ENCODE measurements at places on chromosomes 2 and 18.

DNA sequence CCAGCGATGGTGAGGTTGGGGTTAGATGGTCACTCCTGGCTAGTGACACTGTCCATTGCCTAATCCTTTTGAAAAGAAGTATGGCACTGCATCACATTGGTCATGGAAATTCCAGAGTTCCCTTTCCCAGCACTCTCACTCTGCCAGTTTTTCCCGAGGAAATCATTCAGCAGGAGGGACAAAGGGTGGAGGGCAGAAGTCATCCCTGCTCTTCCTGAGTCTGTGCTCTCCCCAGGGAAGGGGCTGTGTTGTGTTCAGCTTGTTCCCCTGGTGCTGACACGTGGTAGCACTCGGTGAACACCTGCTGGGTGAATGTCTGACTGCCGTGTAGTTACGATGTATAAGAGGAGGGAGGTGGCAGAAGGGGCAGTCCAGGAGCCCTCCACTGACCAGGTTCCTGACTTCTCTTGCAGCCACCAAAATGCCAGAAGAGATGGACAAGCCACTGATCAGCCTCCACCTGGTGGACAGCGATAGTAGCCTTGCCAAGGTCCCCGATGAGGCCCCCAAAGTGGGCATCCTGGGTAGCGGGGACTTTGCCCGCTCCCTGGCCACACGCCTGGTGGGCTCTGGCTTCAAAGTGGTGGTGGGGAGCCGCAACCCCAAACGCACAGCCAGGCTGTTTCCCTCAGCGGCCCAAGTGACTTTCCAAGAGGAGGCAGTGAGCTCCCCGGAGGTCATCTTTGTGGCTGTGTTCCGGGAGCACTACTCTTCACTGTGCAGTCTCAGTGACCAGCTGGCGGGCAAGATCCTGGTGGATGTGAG is 21.6 kb downstream of the STEAP3 start:
- no peak for DNase-seq

DNA sequence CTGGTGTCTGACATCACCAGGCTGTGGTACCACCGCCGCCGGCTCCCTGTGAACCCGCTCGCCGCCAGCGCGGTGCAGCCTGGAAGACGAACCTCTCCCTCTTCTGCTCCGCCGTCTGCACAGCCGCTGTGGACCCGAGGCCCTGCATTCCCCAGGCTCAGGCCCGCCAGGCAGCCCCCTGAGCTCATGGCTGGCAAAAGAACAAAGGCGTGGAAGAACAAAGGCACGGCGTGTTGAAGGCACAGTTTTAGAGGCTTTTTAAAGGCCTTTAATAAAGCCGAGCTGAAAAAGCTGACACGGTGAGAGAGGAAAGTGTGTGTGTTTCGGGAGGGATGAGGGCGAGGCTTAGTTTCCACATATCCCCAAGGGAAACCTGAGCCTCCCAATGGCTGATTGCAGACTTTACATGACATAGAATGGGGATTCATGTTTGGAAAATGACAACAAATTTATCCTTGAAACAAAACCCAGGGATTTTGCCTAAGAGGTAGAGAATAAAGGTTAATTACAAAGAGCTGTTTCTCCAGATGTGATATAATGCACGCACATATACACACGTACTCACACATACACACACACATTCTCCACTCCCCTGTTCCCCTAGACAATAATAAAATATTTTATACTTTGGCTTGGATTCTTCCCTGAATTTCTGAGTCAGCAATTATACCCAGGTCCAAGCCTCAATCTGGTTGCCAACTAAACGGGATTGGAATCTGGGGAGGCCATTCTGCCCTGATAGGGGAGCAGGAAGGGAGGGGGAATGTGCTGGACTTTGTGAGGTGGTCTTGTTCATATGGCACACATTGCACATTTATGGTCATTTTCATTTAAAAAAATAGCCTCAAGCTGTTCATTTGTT is 39.7 kb downstream of the RFX8 start:
- DNase-seq, result peak; percentile 77

DNA sequence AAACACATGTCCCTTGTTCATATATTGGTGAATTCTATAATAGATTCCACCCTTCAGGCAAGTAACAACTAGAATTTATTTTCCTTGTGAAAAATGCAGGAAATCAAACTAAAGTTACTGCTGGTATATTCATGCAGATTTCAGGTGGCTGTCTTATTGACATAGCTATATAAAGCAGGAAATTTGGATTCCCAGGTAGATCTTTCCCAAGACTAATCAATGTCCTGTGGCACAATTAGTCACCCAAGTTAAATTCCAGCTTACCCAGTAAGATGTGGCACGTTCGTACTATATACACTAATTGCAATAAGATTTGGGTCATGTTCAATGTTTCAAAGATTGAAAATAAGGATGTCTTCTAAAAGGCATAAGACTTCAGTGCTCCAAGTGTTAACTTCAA is 42.0 kb downstream of the MYO5B start:
- DNase-seq, result no peak

DNA sequence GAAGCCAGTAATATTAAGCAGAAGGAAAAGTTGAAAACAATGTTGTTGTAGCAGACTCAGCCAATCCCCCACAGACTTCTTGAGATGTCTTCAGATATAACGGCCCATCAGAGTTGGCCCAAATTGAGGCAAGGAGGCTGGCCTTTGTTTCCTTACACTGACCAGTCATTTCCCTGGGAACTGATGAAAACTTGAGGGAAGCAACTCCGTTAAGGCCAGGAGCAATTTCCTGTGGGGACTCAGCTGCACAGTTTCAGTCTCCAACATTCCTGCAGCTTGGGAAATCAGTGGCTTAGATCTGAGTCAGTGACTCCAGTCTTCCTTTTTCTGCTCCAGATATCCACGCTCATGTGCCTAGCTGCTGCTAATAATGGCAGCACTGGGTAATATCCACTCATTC is 75.7 kb downstream of the FTCDNL1 start:
- DNase-seq, result no peak
